ENCODE measurements at places on chromosomes 5 and 9. TPM values are rescaled to one million over a fixed set of nuclear protein-coding genes. Genes with fewer than 3 reads are reported as not detected.

Gene LAMC3
- not detected for total RNA-seq

Gene NIM1K
- total RNA-seq: not detected

Gene SYK
- total RNA-seq: not detected

Gene FREM1
- 1.1 TPM for total RNA-seq

Gene POLR3G
- 8.4 TPM for total RNA-seq

Gene POU5F2
- total RNA-seq: 1.0 TPM

Gene PPP3R2
- total RNA-seq: not detected

Gene SLC6A7
- total RNA-seq: not detected

Gene GAPT
- not detected for total RNA-seq

Gene ADAMTS12
- 16.7 TPM for total RNA-seq

Gene LRRC8A
- 42.8 TPM for total RNA-seq

Gene ANAPC2
- 18.9 TPM for total RNA-seq

Gene GARIN3
- not detected for total RNA-seq

Gene GRXCR2
- total RNA-seq: not detected

GRCh38 chr5:58958701-58959100 lies 375.8 kb downstream of the RAB3C start:
- H3K27me3 ChIP-seq: no peaks in the 10 kb centered on the region
- H3K4me3 ChIP-seq: no peak overlapping the region
- no peak overlapping the region for H3K27ac ChIP-seq
- H3K36me3 ChIP-seq: no peaks in the 10 kb centered on the region
- H3K4me1 ChIP-seq: no peaks in the 10 kb centered on the region

DNA sequence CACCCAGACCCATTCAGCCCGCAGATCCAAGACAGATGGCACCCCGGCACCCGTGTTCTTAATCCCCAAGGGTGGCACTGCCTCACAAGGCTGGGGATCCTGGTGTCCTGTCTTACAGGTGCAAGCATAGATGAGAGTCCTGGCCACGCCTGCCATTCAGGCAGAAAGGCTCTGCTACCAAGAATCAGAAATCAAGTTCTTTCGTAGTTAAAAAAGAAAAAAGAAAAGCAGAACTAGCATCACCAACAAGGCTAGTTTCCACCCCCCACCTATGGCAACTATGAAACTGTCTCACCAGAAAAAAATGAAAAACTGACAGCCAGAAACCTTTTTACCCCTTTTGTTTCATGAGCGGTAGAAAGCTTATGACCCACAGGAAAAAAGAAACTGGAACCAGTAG lies 170.4 kb downstream of the SYK start:
- H3K27me3 ChIP-seq: no peaks in the 10 kb centered on the region
- DNase-seq: no peak
- no peak overlapping the region for H3K27ac ChIP-seq
- H3K4me3 ChIP-seq: no peak overlapping the region

DNA sequence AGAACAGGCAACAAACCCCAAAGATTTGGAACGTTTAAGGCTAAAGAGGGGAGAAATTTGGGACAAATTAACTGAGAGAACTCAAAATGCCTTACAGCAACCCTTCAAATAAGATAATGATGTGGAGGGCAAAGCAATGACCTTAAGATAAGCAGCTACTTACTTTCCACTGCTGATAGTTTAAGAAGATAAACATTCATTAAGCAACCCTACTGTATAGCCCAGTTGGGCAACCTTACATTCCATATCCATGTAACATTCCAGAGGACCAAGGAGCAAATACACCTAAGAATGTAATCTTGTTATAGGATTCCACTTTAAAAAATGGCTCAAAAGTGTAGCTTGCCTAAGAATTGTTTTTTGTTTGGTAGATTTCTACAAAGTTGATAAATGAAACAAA lies 14.8 kb downstream of the ETF1 start:
- no peak for DNase-seq
- H3K4me3 ChIP-seq: no peak overlapping the region
- no peaks in the 10 kb centered on the region for H3K27me3 ChIP-seq
- H3K36me3 ChIP-seq: no peaks in the 10 kb centered on the region
- peaks cover 9% of the 10 kb centered on the region for H3K4me1 ChIP-seq
- H3K27ac ChIP-seq: no peak overlapping the region

- H3K4me3 ChIP-seq: no peak overlapping the region
- peaks cover 5% of the 10 kb centered on the region for H3K36me3 ChIP-seq
- DNase-seq: no peak
Measured at GRCh38 chr9:95896580-95896979, 21.1 kb downstream of the ERCC6L2 start.

DNA sequence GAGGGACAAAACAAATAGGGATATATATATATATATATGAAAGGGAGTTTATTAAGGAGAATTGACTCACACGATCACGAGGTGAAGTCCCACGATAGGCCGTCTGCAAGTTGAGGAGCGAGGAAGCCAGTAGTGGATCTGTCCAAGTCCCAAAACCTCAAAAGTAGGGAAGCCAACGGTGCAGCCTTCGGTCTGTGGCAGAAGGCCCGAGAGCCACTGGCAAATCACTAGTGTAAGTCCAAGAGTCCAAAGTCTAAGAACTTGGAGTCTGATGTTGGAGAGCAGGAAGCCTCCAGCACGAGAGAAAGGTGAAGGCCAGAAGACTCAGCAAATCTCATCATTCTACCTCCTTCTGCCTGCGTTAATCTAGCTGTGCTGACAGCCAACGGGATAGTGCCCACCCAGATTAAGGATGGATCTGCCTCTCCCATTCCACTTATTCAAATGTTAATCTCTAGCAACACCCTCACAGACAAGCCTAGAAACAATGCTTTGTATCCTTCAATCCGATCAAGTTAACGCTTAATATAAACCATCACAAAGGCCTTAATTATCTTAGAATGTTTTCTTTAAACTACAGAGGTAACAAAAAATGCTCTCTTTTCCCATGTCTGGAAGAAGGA lies 23.8 kb upstream of the DAB2 start:
- H3K27ac ChIP-seq: no peak overlapping the region
- no peak overlapping the region for H3K4me3 ChIP-seq
- peak; percentile 3 for DNase-seq
- H3K27me3 ChIP-seq: no peaks in the 10 kb centered on the region
- no peaks in the 10 kb centered on the region for H3K4me1 ChIP-seq

DNA sequence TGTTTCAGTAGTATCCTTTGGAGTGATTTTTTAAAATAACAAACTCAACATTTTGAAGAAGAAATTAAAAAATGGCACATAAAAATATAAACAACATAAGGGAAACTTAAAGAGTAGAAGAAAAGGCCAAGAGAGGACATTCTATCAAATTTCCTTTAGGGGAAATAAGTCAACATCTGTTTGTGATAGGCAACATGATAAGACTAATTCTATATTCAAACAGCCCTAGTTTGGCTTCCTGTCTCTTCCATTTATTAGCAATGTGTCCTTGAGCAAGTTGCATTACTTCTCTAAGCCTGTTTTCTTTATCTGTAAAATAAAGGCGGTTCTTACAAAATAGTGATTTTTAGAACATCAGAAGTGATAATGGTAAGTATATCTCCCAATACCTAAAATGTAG lies 24.7 kb downstream of the TYRP1 start:
- no peak overlapping the region for H3K27ac ChIP-seq
- no peaks in the 10 kb centered on the region for H3K36me3 ChIP-seq
- H3K27me3 ChIP-seq: no peaks in the 10 kb centered on the region
- H3K4me3 ChIP-seq: no peak overlapping the region
- peaks cover 15% of the 10 kb centered on the region for H3K4me1 ChIP-seq
- DNase-seq: no peak

GRCh38 chr5:96702503-96703383 lies 40.6 kb downstream of the CAST start:
- H3K4me1 ChIP-seq: peaks cover 12% of the 10 kb centered on the region
- H3K27ac ChIP-seq: no peak overlapping the region
- peak overlapping the region; percentile 72 for H3K4me3 ChIP-seq

DNA sequence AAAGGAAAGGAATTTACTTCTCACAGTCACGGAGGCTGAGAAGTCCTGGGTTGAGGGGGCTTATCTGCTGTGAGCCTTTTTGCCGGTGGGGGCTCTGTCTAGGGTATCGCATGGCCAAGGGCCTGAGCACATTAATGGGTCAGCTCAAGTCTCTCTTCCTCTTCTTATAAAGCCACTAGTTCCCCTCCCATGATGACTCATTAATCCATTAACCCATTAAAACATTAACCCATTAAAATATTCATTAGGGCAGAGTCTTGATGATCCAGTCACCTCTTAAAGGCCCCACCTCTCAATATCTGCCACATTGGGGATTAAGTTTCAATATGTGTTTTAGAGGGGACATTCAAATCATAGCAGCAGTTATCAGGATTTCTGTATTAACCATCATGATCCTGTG lies 406.3 kb downstream of the SPOCK1 start:
- H3K4me1 ChIP-seq: peaks cover 21% of the 10 kb centered on the region
- H3K4me3 ChIP-seq: no peak overlapping the region
- H3K27ac ChIP-seq: no peak overlapping the region
- no peaks in the 10 kb centered on the region for H3K36me3 ChIP-seq

DNA sequence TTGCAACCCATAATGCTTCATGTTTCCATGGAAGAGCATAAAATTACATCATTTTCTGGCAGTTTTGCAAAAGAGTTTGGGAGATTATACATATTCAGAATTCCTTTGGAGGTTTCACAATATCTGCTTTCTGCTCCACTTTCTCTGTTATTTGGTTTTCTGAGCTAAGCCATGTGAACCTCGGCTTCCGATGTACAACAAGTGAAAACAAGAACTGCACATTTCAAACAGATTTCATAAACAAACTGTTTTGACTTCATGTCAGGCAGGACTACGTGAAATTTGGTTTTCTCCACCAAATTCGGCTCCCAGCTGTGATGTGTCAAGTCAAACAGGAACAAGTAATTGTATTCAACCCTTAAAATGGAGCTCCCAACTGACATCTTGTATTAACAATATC lies 609.8 kb downstream of the IRX1 start:
- no peak overlapping the region for H3K4me3 ChIP-seq
- H3K27ac ChIP-seq: no peak overlapping the region
- peaks cover 23% of the 10 kb centered on the region for H3K4me1 ChIP-seq
- H3K27me3 ChIP-seq: no peaks in the 10 kb centered on the region
- DNase-seq: no peak

GRCh38 chr9:26604076-26604662 lies 288.4 kb downstream of the CAAP1 start:
- no peaks in the 10 kb centered on the region for H3K27me3 ChIP-seq
- DNase-seq: peak; percentile 20
- peaks cover 25% of the 10 kb centered on the region for H3K4me1 ChIP-seq
- H3K36me3 ChIP-seq: no peaks in the 10 kb centered on the region

DNA sequence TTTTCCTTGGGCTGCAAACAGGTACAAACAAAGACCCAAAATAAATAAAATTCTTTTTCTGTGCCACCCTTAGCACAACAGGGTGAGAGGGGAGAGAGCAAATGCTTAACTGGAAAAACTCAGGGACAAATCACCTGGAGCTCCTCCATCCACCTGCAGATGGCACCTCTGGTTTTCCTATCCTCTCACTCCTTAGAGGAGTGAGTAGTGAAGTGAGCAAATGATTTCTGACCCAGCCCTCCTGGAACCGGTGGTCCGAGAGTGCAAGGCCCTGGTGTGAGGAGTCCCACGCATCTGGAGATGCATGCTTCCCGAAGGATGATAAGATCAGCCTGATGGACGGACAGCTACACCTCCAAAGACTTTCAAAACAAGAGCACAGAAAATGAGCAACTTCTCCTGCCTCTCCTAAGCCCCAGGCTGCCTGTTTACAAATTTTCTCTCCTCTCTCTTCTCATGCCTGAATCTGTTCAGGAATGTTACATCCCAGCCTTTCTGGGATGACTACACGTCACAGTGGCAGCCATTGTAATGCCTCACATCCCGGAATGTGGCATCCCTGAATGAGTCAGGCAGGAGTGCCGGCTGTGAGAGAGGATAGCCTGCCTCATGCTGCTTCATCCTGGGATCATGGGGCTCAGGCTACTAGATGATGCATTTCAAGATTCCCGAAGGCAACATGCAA lies 86.4 kb downstream of the ADRB2 start:
- H3K27me3 ChIP-seq: no peaks in the 10 kb centered on the region
- H3K4me3 ChIP-seq: no peak overlapping the region
- H3K4me1 ChIP-seq: peaks cover 13% of the 10 kb centered on the region
- H3K36me3 ChIP-seq: no peaks in the 10 kb centered on the region
- H3K27ac ChIP-seq: peak overlapping the region; percentile 17

DNA sequence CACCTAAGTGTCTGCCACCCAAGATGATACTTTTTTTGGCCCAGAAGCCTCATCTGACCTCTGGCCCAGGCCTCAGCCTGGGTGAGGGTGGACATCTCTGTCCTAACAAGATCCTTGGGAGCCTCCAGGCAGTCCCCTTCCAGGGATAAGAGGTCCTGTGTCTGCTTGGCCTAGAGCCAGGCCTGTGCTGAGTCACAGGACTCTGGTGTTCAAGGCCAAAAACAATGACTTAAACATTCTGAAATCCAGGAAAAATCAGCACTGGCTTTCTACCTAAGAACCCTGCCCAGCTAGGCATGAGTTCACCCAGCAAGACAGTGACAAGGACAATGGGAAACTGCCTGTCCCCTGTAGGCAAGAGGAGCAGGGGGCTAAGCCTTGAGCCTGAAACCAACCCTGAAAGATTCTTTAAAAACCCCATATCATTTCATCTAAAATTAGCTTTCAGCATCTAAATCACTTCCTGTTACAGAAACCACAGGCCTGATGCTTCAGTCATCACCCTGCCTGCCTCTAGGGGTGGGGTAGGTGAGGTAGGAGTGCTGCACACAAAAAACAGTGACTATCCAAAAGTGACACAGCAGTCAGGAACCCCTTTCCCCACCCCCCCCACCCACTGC lies 29.9 kb downstream of the CSF2 start:
- no peaks in the 10 kb centered on the region for H3K27me3 ChIP-seq
- H3K27ac ChIP-seq: no peak overlapping the region
- no peaks in the 10 kb centered on the region for H3K36me3 ChIP-seq
- H3K4me1 ChIP-seq: no peaks in the 10 kb centered on the region
- no peak for DNase-seq

GRCh38 chr5:83285661-83286398 lies 185.7 kb upstream of the VCAN start:
- no peak overlapping the region for H3K4me3 ChIP-seq
- no peaks in the 10 kb centered on the region for H3K27me3 ChIP-seq
- peaks cover 20% of the 10 kb centered on the region for H3K4me1 ChIP-seq
- H3K36me3 ChIP-seq: no peaks in the 10 kb centered on the region

GRCh38 chr5:42020788-42021530 lies 95.9 kb downstream of the FBXO4 start:
- no peak for DNase-seq
- H3K27ac ChIP-seq: no peak overlapping the region
- no peaks in the 10 kb centered on the region for H3K36me3 ChIP-seq

- peaks cover 7% of the 10 kb centered on the region for H3K36me3 ChIP-seq
- no peak overlapping the region for H3K27ac ChIP-seq
- no peaks in the 10 kb centered on the region for H3K4me1 ChIP-seq
- no peak overlapping the region for H3K4me3 ChIP-seq
- H3K27me3 ChIP-seq: no peaks in the 10 kb centered on the region
- DNase-seq: no peak
Measured at GRCh38 chr5:131706281-131706680, 71.3 kb upstream of the RAPGEF6 start.

GRCh38 chr5:94811331-94811730 lies 192.9 kb downstream of the SLF1 start:
- H3K36me3 ChIP-seq: no peaks in the 10 kb centered on the region
- DNase-seq: no peak
- no peak overlapping the region for H3K4me3 ChIP-seq

Data from neural progenitor cell (in vitro differentiated cells).